ENCODE measurements at places on chromosomes 4 and X.

- no peak for DNase-seq
These were observed 5.6 kb upstream of the THOC2 start for GRCh38 chrX:123738378-123738940.

- DNase-seq = no peak
These were observed 96.8 kb downstream of the AKAP4 start for GRCh38 chrX:50103866-50104566.

DNA sequence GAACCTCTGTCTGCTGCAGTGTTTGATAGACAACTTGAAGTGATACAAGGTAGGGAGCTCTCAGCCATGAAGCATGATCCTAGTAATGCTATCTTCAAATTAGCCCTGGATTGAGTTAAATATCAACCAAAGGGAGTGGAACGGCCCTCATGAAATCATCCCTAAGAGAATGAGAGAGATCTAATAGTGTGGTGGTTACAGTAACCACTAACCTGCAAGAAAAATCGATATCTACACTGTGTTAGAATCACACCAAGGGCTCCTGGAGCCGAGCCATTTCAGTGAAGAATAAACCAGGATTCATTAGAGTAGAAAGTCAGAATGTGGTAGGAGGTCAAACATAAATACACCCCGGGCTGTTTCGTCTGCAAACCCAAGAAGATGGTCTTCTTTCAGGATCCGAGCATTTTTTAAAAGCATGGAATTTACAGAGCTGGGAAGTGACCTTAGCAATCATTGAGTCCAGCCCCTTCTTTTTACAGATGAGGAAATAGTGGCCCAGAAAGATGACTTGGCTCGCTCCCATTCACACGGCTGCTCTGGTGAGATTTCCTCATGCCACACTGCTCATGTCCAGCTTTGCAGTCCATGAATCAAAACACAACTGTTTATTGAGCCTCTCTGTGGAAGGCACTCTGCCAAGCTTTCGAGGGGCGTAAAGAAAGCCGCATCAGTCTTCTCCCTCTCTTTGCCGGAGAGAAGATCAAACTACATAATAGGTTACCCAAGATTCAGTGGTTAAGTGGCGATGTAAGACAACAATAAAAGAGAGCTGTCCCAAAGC lies 5.5 kb upstream of the DCTD start:
- DNase-seq = no peak

- DNase-seq = peak; percentile 71
These were observed at the start of gene SCML2 for GRCh38 chrX:18354369-18355223. TSS of gene SCML2 (minus strand) at chrX:18354688. CDS start at chrX:18334071, 20,617 bp downstream.

DNA sequence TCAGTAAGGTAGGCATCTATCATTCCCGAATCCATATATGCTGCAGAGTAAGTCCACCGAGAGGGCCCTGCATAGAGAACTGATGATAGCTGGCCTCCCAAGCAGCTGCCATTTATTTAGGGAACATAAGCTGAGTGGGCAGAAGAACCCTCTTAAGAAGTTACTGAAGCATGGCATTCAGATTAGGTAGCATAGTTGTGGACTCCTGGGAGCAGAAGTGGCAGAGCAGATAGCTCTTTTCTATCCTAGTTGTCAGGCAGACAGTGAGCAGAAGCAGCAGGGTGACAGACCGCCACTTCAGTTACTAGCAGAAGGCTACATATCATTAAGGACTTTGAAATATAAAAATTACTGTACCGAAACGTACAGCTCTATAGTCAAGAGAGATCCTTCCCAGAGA lies 454.7 kb downstream of the PPP4R3C start:
- DNase-seq = no peak

DNA sequence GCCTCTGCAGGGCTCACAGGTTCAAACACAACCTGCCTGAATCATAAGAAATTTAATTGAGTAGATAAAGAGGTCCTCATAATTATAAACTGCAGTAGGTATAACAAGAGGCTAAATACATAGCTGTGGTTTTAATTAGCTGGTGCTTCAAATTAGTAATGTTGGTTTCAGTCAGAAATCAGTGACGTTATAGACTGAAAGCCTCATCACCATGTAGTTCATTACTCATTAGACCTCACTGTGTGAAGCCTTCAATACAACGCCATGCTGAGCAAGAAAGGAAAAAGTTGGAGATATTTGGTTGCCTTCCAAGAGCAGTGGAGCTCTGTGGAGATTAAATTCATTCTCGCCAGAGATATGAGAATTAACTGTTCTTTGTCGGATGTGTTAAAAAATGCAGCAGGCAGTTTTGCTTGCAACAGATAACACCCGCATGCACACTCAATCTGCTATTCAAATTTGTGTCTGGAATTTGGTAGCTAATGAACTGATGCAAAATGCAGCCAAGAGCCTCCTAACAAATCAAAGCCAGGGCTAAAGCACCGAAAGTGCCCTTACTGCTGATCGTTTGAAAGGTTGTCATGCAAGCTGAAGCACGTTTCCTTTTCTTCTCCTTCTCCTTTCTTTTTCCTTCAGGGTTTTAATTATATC lies 148.9 kb downstream of the AFF2 start:
- DNase-seq = no peak

GRCh38 chrX:56385336-56385735 lies 153.2 kb downstream of the KLF8 start:
- no peak for DNase-seq

- DNase-seq = no peak
These were observed 17.8 kb downstream of the TMSB15A start for GRCh38 chrX:102498732-102499131.

GRCh38 chr4:26308568-26308967 lies 12.2 kb upstream of the RBPJ start:
- DNase-seq = no peak

GRCh38 chr4:136800248-136800647 lies 732.0 kb downstream of the PCDH18 start:
- no peak for DNase-seq

- DNase-seq = no peak
These were observed 44.7 kb downstream of the TMEM156 start for GRCh38 chr4:38987491-38987890.

- DNase-seq = no peak
These were observed 289.8 kb upstream of the CLNK start for GRCh38 chr4:10974371-10974770.

- peak; percentile 39 for DNase-seq
These were observed 387.5 kb upstream of the FTHL17 start for GRCh38 chrX:31459361-31459760.

- DNase-seq = peak; percentile 96
These were observed 9.6 kb downstream of the CC2D2A start for GRCh38 chr4:15479089-15479912.

GRCh38 chr4:95295157-95295556 lies 253.6 kb downstream of the UNC5C start:
- DNase-seq = no peak

- no peak for DNase-seq
These were observed 815.5 kb downstream of the KLHL13 start for GRCh38 chrX:117301086-117301485.

DNA sequence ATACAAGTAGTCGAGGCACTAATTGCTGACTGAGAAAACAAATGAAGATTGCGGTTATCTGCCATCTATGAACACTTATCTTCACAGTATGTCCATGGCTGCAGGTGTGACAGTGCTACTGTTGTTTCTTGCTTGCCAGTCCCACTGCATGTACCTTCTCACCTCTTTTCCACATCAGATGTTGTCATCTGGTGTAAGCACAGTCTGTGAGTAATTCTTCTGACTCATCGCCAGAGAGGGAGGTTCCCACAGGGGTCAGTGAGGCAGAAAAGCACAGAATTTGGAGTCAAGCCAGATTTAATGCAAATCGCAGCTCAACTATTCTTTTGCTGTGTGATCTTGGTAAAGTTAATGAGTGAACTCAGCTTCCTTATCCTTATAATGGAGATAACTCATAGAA lies 144.4 kb downstream of the GLRA2 start:
- peak; percentile 82 for DNase-seq

DNA sequence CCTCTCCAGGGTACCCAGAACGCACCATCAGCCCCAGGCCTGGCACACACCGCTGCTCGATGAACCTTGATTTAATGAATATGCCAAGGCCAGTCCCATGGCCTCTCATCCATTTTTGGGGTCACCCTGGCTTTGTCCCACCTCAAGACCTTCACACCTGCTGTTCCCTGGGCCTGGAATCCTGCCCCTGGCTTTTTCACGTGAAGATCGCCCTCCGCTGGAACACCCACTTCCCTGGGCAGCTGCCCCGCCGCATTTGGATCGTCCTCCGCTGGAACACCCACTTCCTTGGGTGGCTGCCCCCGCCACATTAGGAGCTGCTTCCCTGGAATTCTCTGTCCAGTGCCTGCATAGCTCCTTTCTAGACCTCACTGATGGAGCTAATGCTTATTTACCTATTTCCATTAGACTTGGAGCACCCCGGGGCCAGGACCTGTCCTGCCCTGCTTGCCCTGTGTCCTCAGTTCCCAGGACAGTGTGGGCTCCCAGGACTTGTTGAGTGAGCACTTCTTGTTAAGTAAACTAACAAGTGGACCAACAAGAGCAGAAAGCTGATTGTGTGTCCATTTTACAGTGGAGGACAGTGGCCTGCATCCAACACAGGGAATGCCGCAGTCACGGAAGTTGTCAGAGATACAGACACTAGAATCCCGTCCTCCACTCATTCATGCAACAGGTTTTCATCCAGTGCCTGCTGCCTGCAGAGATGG lies 12.5 kb downstream of the BLOC1S4 start:
- no peak for DNase-seq

DNA sequence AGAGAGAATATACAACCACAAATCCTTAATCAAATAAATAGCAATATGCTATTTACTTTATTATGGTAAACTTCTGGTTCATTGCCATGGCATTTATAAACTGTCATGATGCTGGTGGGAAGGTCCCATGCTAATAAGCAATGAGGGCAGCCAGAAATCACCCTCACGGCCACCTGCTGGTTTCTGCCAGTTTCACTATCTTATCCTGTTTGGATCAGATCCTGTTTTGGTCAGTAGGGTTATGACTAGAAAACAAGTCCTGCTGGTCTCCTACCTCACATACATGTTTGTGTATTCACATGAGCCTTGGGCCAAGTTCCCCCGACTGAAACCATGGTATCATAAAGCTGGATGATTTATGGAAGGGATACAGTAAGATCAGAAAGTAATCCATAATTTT lies 28.1 kb downstream of the XAGE5 start:
- no peak for DNase-seq

GRCh38 chr4:42671431-42672194 lies 14.7 kb upstream of the ATP8A1 start:
- no peak for DNase-seq

- no peak for DNase-seq
These were observed 20.9 kb downstream of the HSD17B11 start for GRCh38 chr4:87370068-87370467.

DNA sequence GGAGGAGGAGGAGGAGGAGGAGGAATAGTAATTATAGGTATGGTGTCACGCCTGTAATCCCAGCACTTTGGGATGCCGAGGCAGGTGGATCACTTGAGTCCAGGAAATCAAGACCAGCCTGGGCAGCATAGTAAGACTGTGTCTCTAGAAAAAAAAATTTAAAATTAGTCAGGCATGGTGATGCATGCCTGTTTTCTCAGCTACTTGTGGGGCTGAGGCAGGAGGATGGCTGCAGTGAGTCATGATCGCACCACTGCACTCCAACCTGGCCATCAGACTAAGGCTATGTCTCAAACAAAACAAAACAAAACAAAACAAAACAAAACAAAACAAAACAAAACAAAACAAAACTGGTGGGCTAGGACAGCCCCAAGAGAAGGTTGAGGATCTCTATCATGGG lies 3.0 kb downstream of the STARD8 start:
- peak; percentile 16 for DNase-seq

DNA sequence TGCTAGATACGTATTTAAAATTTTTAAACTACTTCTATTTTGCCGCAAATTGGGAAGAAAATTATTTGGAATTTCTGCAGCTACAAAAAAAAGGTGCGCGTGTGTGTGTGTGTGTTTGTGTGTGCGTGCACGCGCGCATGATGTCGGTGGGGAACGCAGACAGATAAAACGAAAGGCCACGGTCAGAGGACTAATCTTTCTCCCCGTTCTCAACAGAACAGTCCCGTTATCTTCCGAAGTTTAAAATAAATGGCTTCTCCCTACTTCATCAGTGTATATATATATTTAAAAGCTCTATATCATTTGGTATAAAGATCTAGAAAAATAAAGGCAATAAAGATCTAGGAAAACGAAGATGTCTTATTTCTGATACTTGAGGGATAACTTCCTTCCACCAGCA lies 1.5 kb downstream of the MGARP start:
- DNase-seq = no peak

DNA sequence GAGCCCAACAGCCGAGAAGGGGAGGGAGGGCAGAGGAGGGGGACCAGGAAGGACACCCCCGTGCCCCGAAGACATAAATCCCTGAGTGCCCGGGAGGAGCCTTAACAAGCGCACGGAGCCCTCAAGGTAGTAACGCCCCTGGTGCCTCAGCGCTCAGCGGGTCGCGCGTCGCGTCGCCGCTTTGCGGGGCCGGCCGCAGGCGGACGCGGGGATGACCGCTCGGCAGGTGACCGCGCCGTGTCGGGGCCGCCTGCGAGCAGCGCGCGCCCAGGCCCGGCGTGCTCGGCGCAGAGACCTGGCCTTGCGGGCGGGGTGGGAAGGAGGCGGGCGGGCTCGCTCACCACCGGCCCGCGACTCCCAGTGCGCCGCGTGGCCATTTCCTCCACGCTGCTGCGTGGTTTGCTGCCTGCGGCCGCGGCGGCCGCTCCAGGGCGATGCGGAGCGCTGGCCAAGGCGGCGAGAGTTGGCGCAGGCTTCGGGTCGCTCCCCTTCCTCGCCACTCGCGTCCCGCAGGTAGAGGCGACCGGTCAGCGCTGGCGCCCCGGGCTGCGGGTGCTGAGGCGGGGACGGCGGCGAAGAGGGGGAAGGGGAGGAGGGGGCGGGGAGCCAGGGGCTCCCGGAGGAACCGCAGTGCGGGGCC lies 632 bp downstream of the CCSER1 start:
- DNase-seq = peak; percentile 23

DNA sequence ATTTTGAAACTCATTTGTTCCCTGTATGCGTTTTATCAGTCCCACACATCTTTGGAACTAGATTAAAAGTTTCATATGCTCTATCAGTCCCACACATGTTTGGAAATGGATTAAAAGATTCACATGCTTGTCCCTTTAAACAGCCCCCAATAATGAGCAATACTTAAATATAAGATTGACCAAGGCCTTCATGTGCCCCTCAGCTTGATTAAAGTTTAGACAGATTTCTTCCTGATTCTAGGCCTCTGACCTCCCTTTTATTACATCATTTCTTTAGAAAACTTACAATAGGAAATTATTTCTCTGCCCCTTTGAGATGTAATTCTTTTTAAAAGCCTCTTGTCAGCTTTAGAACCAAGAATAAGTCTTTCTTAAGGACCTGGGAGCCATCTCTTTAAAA lies 31.7 kb upstream of the CABS1 start:
- DNase-seq = no peak

- DNase-seq = no peak
These were observed 73.5 kb upstream of the EMCN start for GRCh38 chr4:100591161-100591876.

DNA sequence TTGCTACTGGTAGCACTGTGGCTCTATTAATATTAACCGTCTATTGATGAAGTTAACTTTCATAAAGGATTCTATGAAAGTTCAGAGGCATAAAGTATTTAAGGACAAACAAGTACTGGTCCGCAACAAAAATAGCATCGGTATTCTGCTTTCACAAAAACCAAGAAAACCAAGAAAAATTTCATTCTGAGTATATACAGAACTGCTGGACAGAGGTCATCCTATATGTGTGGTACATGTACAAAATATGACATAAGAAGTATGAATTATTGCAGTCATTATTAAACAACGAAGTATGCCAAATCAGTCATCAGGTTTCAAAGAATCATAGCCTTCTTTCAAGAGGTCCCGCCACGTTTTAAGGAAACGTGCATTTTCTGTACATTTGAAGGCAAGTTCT lies 2.4 kb downstream of the C4orf46 start:
- DNase-seq = no peak

Data from adipocyte (in vitro differentiated cells).